Caco-2 (cell line): ENCODE measurements at places on chromosomes 5 and 9.

DNA sequence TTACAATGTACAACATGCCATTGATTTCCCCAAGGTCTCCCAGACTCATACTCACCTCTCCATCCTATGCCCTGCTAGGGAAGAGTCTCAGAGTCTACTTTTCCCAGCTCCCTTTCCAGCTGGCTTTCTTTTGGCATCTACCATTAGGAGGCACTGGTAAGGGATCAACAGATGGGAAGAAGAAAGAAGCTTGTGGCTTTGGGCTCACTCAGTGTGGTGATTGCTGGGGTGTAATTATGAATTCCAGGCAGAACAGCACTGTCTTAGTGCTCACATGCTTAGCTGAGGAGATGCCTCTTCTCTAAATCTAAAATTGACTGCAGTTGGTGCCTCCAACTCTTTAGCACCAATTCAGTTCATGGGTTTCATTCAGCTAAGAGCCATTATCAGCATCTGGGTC, 330.0 kb downstream of the PSAT1 start:
- DNase-seq, result no peak

GRCh38 chr5:103895738-103896137, 333.1 kb upstream of the NUDT12 start:
- DNase-seq, result no peak

- DNase-seq, result no peak
Observed at GRCh38 chr5:149262315-149262714, 9.3 kb upstream of the AFAP1L1 start.

GRCh38 chr5:126826619-126827215, 49.8 kb downstream of the LMNB1 start:
- no peak for DNase-seq

GRCh38 chr9:426976-427375, 212.3 kb downstream of the DOCK8 start:
- DNase-seq, result no peak

DNA sequence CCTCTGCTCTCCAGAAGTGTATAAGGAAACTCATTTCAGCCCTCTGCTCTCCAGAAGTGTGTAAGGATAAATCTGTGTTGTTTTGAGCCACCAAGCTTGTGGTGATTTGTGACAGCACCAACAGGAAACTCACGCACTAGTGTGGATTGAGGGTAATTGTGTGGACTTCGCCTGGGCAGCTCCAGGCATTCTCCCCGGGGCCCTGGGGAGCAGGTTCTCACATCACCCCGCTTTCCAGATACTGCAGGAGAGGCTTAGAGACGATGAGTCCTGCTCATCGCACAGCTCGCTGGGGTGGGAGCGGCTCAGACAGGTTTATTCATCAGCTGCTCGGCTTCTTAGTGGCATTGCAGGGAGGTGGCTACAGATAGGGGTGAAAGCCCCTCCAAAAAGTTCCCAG, 38.4 kb upstream of the RNF130 start:
- DNase-seq, result no peak

DNA sequence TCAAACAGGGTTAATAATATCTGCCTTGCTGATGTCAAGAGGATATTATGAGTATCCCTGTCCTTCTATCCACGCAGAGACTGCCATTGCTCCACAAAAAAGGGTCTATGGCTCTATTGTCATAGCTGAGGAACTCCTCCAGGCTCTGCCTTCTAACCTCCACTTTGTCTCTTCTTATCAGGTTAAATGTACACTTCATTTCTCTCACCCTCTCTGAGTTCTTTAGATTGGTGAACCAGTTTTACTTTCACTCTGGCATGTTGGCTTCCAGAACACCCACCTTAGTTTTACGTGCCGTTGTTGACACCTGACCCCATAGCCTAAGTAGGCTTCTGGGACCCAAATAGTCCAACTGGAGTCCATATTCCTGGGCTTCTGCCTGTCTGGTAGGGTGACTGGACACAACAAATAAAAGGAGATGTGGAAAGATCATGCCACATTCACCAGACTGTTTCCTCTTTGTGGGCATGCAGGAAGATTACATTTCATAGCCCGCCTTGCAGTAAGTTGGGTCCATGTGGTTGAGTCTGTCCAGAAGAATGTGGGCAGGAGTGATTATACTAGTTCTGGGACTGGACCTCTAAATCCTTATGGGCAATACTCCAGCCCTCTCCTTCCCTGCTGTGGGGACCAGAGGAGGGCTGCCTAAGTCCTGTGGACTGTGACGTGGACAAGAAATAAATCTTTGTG, 350.4 kb upstream of the CLINT1 start:
- DNase-seq, result no peak

DNA sequence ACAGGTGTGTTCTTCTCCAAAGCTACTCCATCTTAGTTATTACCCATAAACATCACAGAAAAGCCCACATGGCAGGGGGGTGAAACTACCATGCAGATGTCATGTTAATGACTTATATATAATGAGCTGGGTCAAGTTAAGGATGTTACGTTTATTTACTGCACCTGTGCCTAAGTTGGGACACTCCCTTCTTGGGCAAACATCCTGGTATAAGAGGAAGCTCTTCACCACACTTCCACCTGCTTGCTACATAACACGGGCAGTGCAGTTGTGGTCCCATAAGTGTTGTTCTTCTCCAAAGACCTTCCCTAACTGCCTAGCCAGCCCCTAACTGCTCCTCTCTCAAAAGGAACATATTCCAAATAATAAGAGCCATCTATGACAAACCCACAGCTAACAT, 9.3 kb upstream of the ZCCHC9 start:
- DNase-seq, result no peak

DNA sequence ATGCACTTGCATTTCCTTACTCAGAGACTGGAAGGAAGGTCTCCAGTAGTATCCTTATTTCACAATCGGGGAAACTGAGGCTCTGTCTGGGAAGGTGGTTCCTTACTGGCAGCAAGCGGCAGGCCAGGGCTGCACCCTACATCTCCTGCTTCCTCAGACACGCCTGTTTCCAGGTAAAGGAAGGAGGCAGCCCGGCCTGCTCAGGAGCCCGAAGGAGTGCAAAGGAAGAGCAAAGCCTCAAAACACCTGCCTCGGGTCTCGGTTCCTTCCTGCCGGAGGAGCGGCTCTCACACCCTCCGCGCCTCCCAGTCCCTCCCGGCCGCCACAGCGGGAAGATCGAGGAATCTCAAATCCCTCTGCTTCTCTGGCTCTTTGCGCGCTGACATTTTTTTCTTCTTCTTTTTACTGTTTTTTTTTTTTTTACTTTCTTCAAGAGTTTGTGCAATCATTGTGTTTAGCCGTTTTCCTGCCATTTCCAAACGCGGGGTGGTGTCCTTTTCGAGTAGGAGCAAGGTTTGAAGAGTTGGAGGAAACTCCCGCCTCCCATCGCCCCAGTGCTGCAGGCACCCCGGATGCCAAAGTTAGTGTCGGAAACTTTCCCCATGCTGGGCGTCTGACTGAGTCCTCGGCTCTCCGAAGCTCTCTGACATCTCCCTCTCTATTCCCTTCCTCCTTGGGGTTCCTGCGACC, 1.0 kb downstream of the GGTA1 start:
- peak; percentile 17 for DNase-seq

GRCh38 chr5:87390075-87390474, 22.7 kb downstream of the CCNH start:
- DNase-seq, result no peak

- no peak for DNase-seq
Observed at GRCh38 chr5:115435778-115436712, 108.5 kb downstream of the FEM1C start.

- DNase-seq, result no peak
Observed at GRCh38 chr9:92721548-92721947, 43.1 kb downstream of the BICD2 start.

GRCh38 chr5:103526164-103526915, 36.2 kb downstream of the NUDT12 start:
- no peak for DNase-seq

- no peak for DNase-seq
Observed at GRCh38 chr5:53884417-53884816, 324.0 kb downstream of the NDUFS4 start.

DNA sequence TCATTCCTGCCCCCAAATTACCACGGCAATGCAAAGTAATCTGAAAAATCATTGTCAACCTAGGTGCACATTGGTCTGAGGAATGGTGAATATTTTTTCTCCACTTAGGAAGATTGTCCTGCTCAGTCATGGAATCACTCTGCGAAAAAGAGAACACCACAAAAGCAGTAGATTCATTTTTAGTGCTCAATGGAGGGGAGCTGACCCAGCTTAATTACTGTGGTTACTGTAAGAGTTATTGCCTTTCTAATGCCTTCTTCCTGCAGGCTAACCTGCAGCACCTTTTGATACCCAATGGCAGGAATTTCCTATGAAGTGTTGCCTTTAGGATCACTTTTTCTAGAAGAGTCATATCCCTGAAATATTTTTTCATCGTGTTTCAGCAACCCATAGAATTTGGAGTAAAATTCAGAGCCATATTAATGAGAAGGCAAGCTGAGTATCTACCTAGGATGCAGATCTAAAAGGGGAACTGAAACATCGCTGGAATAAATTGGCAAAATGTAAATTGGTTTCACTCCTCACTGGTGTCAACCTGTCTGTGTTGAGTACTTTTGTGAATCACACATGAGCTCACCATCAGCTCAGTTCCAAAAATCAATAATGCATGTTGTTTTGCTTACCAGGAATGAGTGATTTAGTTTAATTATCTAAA, 464.5 kb downstream of the CSNK1G3 start:
- no peak for DNase-seq

DNA sequence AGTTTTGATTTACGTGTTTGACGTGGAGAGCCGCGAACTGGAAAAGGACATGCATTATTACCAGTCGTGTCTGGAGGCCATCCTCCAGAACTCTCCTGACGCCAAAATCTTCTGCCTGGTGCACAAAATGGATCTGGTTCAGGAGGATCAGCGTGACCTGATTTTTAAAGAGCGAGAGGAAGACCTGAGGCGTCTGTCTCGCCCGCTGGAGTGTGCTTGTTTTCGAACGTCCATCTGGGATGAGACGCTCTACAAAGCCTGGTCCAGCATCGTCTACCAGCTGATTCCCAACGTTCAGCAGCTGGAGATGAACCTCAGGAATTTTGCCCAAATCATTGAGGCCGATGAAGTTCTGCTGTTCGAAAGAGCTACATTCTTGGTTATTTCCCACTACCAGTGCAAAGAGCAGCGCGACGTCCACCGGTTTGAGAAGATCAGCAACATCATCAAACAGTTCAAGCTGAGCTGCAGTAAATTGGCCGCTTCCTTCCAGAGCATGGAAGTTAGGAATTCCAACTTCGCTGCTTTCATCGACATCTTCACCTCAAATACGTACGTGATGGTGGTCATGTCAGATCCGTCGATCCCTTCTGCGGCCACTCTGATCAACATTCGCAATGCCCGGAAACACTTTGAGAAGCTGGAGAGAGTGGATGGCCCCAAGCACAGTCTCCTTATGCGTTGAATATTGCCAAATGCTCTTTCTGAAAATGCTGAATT, 850 bp downstream of the RRAGA start:
- no peak for DNase-seq

GRCh38 chr9:5524090-5524489, 13.8 kb downstream of the PDCD1LG2 start:
- DNase-seq, result no peak

GRCh38 chr5:1788200-1788599, 11.4 kb downstream of the MRPL36 start:
- DNase-seq, result peak; percentile 15

- DNase-seq, result no peak
Observed at GRCh38 chr9:136230365-136230764, 15.2 kb downstream of the QSOX2 start.

DNA sequence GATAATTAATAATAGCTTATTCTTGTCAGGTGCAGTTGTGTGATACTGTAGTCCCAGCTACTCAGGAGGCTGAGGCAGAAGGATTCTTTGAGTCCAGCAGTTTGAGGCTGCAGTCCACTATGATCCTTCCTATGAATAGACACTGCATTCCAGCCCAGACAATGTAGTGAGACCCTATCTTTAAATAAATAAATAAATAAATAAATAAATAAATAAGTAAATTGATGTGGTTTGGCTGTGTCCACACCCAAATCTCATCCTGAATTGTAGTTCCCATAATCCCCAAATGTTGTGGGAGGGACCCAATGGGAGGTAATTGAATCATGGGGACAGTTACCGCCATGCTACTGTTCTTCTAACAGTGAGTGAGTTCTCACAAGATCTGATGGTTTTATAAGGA, 5.6 kb upstream of the ELL2 start:
- no peak for DNase-seq

DNA sequence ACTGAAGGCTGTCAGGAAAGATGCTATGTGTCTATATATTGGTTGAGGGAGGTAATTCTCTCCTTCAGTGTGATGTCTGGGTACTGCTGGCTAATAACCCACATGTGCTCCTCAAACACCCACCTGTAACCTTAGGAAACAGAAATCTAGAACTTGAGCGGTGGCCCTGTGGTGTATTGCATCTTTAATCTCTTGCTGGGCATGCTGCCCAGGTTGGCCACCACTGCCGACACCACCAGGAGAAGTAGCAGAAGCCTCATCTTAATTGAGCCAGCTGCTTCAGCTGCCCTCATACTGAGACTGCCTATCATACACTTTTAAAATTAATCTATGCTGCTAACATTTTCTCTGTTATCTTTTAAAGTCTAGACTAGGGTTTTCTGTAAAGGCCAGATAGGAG, 103.5 kb upstream of the C5orf63 start:
- DNase-seq, result no peak

GRCh38 chr5:180090769-180091546, 19.4 kb upstream of the RNF130 start:
- peak; percentile 70 for DNase-seq

DNA sequence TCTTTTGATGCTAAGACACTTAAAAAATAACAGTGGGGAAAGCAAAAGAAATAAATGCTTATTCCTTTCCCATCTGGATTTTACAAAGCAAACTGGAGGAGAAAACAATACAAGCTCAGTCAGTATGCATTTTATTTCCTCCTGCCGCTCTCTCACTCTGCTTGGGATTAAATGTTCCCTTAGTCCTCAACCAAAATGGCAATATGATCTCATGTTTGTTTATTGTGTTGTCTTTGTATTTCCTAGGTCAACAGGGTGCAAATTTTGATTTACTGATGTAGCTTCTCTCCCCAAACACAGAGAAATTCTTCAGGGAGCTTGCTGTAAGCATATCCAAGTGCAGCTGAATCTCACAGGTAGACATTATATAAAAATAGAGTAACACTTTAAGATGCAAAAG, 92.1 kb upstream of the ERBIN start:
- no peak for DNase-seq

DNA sequence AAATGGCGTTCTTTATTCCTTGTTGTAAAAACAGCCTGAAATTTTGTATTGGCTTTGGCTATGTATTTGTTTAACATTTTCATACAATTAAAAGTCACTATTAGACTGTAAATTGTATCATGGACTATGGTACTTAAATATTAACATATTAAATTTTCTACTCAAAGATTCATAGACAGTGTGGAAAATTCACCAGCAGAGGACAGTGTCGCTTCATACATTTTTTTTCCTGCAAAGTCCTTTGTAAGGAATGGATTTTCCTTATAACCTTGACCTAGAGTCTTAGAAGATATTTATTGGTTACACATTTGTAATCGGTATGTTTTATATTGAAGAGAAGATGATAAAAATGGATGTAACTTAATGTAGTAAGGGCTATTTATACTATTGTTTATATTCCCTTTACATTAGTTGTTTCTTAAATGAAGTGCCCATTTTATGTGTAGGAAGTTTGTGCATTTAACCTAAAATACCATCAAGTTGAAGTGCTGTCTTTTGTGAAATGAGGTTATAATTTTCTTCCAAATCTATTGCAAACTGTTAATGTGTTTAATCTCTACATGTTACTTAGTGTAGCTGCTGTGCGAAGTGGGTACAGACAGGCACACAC, 150.1 kb downstream of the KDM4C start:
- DNase-seq, result no peak
